Chondrocyte (in vitro differentiated cells): ENCODE measurements at places on chromosomes 13 and 19. TPM values are rescaled to one million over a fixed set of nuclear protein-coding genes. Genes with fewer than 3 reads are reported as not detected.

PCDH20 gene
- 0.10 to 0.19 TPM (median 0.15 TPM) in 3 replicates for total RNA-seq

DNA sequence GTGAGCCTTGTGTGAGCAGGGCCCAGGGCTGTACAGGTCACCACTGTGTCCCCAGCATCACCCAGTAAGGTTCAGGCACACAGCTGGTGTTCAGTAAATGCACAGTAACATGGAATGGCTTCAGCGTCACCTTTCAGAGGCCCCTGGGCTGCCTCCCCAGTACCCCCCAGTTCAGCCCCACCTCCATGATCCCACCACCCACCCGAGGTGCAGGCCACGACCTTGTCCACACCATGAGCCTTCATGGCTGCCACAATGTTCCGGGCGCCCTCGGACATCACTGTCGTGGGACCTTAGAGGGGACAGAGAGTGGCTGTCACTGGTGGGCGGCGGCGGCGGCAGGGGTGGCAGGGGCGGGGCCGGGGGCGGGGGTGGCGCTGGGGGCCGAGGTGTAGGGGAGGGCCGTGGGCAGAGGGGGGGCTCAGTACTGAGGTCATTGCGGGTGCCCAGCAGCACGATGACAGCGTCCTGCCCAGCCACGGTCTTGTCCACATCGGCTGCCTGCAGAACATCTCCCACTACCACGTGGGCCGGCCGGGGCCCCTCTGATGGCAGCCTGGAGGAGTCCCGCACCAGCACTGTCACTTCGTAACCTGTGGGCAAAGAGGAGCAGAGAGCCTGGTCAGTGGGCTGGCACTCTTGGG is 7.5 kb downstream of the BLVRB start:
- no peak for DNase-seq

DNA sequence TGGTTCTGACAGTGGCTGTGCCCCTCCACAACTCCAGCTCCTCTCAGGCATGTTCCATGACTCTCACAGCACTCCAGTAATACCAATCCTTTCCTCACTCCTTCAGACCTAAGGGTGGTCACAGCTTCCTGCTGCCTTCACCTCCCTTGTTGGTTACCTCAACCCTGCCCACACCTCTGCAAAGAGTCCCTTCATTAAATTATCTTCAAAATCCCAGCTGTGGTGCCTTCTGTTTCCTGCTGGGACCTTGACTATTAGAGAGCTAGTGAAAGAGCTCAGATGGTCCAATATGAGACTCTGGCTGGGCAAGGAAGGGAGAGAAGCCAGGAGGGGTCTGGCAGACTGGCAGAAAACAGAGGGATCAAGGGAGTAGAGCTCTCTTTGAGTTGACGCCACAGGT is 26.1 kb downstream of the DEDD2 start:
- DNase-seq, result no peak

DNA sequence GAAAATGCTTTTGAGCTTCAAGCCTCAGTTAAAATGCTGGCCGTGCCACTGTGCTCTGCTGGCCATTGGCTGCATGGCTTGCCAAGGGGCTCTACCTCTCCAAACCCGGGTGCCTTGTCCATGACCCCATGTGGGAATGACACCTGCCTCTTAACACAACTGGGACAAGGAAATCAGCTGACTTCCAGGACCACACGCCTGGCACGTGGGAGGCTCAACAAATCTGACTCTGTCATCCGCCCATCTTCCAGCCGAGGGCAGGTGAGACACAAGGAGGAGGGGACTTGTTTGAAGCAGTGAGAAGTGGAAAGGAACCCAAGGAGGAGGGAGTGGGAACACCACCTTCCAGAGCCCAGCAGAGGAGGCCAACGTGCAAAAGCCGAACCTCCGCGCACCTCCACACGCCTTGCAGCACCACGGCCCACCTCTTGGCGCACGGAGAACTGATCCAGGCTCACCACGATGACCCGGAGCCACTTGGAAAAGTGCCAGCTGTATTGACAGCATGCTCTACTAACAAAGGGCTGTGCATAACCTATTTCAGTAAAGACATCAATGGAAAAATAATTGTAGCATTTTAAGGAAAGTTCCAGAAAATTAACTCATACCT is 38.3 kb downstream of the COL4A1 start:
- no peak for DNase-seq

- peak; percentile 87 for DNase-seq
Observed at GRCh38 chr19:7917267-7918061, 2.7 kb upstream of the SNAPC2 start.

DNA sequence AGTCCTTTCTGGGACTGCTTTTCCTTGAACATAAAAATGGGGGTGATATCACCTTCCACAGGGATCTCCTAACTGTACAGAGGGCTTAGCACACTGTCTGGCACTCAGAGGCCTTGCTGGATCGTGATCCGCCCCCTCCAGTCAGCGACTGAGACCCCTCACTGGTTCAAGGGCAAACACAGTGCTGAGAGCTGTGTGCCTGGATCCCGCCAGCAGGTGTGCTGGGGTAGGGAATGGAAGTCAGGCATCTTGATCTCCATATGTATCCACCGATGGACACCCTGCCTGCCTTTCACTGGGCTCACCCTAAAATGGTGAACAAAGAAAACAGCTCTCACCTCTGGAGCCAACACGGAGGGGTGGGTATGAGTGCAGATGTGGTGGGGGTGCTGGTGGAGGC is 64.3 kb downstream of the IRS2 start:
- no peak for DNase-seq

DNA sequence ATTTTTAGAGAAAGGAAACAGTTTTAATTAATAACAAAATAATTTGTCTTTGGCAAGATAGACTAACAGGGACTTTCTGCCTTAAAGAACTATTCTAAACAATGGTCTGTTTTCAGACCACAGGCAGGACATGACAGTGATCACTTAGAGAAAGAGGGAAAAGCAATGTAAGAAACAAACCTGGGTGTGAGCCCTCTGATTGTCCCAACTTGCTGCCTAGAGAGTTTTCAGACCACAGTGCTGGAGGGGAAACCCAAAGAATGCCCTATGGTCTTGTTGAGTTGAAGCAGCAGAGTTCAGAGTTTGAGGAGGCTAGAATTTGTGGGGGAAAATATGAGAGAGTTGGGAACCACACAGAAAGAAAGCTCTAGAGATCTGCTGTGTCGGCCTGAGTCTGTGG is 38.1 kb downstream of the DGKH start:
- no peak for DNase-seq

RNF225 gene
- total RNA-seq, result not detected in 3 replicates

DNA sequence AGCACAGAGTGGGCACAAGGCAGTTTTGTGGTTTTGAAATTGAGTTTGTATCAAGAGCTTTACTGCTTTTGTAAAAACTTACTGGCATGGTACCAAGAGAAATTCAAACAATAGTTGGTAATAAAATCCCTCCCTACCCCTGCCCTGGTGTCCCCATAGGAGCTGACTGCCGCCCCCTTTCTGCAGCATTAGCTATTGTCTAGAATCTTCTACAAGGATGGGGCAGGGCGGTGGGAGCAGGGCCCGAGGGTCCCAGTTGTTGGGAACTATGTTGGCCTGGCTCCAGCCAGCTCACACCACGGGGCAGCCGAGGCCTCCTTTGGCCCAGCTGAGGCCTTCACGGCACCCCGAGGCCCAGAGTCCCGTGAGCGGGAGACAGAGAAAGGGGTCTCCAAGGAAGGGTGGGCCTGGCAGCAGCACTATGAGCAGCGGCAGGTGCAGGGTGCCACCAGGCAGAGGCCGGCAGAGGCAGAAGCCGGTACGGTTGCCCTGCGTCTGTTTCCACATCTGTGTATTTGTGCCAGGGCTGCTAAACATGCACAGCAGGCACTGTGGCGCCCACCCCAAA is 57.9 kb downstream of the KDM4B start:
- no peak for DNase-seq

DNA sequence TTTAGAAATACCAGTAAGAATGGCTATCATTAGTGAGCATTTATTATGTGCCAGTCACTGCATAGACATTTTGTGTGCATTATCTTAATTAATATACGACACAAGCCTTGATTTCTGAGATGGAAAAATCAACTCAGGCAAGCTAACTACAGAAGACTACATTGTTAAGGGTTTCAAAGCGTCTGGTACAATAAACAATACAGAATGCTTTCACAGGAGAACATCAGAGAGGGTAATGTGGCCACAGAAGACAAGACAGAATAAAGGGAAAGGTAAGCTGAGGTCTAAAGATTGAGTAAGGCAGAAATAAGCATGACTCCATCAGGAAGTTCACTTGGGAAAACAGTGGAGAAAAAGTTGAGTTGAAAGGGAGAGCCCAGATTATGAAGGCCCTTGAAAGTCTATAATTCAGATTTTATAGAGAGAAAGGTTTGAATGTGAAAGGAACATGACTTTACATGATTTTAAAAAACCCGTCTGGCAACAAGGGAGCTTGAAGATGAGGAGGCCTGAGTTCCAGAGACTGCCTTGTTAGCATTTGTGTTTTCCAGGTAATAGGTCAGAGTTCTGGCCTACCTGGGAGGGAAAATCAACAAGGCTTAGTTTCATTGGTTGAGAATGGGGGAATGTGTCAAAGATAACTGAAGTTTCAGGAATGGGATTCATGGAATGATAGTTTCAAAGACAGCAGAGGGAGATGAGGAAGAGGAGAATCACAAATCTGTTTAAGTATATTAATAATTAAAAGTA is 1.8 kb upstream of the MBNL2 start:
- DNase-seq, result no peak

- DNase-seq, result no peak
Observed at GRCh38 chr13:38223089-38223488, 126.6 kb upstream of the UFM1 start.

HMG20B gene
- 60.9 to 69.3 TPM (median 68.2 TPM) in 3 replicates for total RNA-seq

DNA sequence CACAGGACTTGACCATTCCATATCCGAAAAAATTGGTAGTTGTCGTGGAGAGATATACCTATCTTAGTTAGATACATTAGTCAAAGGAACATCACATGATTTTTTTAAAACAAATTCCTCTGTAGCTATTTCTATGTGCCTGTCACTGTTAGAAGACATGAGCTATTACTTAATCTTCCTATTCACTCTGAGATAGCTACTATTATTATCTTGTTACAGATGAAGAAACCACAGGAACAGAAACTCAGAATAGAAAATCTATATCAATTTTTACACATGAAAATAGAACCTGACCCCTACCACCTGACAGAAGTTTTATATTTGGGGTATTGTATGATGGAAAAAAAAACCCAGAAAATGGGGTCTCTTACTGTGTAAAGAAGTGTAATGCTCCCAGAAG is 68.9 kb upstream of the TDRD3 start:
- no peak for DNase-seq

CGB8 gene
- 1.7 to 3.1 TPM (median 2.4 TPM) in 3 replicates for total RNA-seq

- no peak for DNase-seq
Observed at GRCh38 chr19:18770663-18771327, 20.3 kb downstream of the COMP start.

GRCh38 chr19:5048091-5048726 is 79.3 kb downstream of the KDM4B start:
- no peak for DNase-seq

OR4F17 gene
- total RNA-seq, result not detected in 3 replicates

ARGLU1 gene
- total RNA-seq, result 48.5 to 55.6 TPM (median 51.6 TPM) in 3 replicates

- no peak for DNase-seq
Observed at GRCh38 chr13:44795176-44795575, 194.1 kb downstream of the NUFIP1 start.

GRCh38 chr13:40377783-40378182 is 288.7 kb downstream of the FOXO1 start:
- no peak for DNase-seq

- DNase-seq, result no peak
Observed at GRCh38 chr13:104586051-104586746, 1520.0 kb upstream of the SLC10A2 start.

- DNase-seq, result peak; percentile 90
Observed at GRCh38 chr19:2315818-2316353, 7.9 kb upstream of the LINGO3 start.

- no peak for DNase-seq
Observed at GRCh38 chr19:50983625-50984292, at the start of gene KLK7. TSS of gene KLK7 (minus strand) at chr19:50983917. CDS start at chr19:50982399, 1,518 bp downstream.

DNA sequence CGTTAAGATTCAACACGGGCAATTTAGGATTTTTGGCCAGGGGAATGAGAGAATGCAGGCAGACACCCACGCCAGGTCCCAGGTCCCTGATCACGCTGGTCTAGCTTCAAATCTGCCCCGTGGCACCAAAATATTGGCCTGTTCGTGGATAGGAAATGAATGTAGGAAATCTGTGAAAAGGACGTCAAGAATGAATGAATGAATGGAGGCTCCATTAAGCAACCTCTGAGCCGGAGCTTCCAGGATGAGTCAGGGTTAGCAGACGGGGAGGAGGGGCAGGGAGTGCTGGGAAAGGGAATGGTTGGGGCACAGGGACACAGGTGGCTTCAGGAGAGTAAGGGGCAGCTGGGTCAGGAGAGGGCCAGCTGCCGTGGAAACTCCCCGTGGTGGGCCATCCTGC is 4.2 kb downstream of the SULT2B1 start:
- no peak for DNase-seq

DMKN gene
- 1.3 to 2.1 TPM in 2 of 3 replicates, not detected in the other for total RNA-seq

RYR1 gene
- 0.02 to 0.32 TPM (median 0.26 TPM) in 3 replicates for total RNA-seq

DNA sequence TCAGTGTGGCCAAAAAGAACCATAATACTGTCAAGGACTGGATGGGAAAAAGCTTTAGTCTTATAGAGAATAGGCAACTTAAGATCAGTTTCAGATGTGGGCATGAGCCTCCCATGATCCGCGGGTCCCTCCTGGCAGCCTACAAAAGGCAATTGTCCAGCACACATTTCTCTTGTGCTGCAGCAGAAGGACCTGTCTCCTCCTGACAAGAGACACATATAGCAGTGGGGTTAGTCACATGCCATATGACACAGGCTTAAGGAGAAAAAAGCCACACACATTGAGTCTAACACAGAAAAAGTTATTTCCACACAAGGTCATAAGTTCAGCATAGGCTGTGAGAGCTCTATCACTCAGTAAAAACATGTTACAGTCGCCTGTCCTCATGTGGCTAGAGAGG is 1378.7 kb upstream of the PRR20A start:
- DNase-seq, result no peak

OR1M1 gene
- not detected in 3 replicates for total RNA-seq

TLE2 gene
- 12.3 to 14.1 TPM (median 13.7 TPM) in 3 replicates for total RNA-seq

DNA sequence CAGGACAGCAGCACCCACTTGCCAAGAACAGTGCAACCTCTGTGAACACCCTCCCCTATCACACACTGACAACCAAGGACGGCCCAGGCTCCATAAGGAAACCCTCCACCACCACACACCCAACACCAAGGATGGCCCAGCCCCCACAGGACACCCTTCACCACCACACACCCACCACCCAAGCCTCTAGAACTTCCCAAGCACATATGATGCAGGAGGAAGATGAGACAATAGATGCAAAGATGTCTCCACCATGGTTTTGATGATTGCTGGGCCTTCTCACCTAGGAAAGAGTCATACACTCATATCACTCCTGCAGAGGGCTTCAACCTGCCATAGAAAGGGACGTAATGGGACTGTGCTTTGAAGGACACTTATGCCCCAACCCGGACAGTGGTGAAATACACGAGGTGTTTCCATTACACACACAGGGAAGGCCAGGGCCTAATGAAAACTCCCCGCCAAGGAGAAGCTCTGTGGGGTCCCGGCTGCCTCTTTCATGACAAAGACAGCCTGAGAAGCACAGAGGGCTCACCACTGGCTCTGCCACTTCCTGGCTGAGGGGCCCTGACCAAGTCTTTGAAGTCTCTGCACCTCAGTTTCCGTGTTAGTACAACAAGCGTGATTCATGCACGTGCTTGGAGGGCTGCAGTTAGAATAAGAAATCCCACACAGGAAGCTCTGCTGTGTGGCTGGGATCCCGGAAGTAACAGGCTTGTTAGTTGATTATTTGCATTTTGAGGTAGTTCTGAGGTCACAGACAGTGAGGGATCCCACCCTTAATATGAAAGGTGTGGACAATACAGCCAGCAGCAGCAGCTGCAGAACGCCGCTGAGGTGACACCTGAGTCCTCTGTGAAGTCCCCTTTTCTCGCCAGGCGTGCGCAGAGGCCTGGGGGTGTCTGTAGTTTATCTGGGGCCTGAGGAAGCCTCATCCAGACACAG is 61.9 kb upstream of the ATP12A start:
- no peak for DNase-seq

GRCh38 chr13:37953696-37954095 is 84.1 kb upstream of the TRPC4 start:
- no peak for DNase-seq
